ENCODE measurements at places on chromosomes 6 and 20. TPM values are rescaled to one million over a fixed set of nuclear protein-coding genes. Genes with fewer than 3 reads are reported as not detected.
A peak's percentile ranks its signal among the peaks of the same experiment; 100 is the strongest.

GRCh38 chr6:167237438-167238145, 53.5 kb upstream of the UNC93A start:
- DNase-seq: no peak

GRCh38 chr6:34152042-34152524, 6.2 kb upstream of the GRM4 start:
- DNase-seq: no peak

DNA sequence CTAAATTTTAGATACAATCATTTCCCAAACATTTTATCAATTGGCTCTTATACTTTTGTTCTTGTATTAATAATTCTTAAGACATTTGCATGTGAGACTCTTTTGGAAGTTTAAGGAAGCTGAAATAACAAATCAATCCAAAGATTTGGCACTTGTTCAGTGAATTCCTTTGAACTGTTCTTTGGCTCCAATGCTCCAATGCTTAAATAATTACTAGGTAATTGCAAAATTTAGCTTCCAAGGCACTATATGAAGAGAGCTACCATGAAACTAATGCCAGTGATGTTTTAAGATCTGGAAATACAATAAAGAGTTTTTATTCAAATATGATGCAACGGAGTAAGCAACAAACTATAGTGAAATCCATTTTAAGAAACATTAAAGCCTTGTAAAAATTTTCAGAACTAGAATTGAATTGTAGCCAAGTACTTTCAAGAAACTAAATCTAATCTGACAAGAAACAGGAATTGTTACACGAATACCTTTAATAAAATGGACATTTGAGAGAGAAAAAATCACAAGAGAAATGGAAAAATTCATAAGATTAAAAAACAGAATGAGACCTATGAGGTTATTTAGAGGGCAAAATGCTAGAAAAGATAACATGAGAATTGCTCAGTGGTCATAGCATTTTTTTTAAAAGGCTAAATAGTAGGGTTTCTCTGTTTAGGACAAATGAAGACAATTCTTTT, 43.6 kb upstream of the SMLR1 start:
- DNase-seq: no peak

- DNase-seq: no peak
These were observed 17.4 kb downstream of the EZR start for GRCh38 chr6:158801655-158802294.

- DNase-seq: no peak
These were observed 14.0 kb upstream of the APMAP start for GRCh38 chr20:25006431-25007167.

- DNase-seq: peak; percentile 58
These were observed 557 bp upstream of the DYNLRB1 start for GRCh38 chr20:34515484-34516246.

The MAFB gene
- 22.5 TPM for total RNA-seq

Measured in mucosa of gallbladder (tissue), 1 donor.